CD4-positive, alpha-beta T cell treated with Interleukin-6 at 100 ng/mL for 8 hours (primary cell): ENCODE measurements at places on chromosomes 3 and 15.

DNA sequence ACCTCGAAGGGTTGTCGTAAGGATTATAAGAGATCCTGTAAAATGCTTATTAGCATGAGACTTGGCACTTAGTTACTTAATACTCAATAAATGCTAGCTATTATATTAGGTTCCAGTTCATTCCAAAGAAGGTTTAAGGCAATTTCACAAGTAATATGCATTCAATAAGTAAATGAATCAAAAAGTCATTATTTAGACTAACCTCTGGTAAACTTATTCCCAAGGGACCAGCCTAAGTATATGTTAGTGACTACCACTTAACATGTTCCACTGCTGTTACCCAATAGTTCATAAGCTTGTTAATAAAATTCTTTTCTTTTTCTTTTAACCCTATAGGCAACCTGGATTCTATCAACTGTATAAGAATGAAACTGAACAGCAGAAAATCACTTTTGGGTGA is 5.1 kb downstream of the PDCD10 start:
- DNase-seq, result no peak

DNA sequence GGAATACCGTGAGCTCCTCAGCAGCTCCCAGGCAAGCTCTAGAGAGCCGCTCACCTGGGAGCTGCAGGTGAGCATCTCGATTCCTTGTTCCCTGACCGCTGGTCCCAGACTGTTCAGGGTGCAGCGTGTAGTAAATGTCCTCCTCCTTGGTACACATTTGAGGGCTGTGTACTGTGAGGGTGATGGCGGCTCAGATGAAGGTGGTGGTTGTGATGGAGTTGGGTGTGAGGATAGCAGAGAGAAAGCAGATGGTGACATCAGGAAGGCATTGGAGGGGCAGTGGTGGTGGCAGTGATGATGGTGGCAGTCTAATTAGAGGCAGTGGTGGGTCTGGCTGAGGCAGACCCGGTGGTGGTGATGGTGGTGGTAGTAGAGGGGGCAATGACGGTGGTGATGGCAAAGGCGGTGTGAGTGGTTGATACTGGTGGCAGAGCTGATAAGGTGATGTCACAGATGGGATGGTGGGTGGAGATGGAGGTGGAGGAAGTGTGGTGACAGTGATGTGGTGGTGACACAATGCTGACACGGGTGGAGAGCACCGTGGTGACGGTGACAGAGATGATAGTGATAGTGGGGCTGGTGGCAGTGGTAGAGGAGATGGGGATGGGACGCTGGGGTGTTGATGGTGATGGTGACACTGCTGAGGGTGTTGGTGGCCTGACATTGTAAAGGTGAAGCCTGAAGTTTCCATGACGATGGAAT is at the start of gene DNAJB8:
TSS of gene DNAJB8 (minus strand) at position 51 of the 702 bp plus-strand sequence. CDS start 3,645 bp downstream, outside the sequence.
- DNase-seq, result no peak

DNA sequence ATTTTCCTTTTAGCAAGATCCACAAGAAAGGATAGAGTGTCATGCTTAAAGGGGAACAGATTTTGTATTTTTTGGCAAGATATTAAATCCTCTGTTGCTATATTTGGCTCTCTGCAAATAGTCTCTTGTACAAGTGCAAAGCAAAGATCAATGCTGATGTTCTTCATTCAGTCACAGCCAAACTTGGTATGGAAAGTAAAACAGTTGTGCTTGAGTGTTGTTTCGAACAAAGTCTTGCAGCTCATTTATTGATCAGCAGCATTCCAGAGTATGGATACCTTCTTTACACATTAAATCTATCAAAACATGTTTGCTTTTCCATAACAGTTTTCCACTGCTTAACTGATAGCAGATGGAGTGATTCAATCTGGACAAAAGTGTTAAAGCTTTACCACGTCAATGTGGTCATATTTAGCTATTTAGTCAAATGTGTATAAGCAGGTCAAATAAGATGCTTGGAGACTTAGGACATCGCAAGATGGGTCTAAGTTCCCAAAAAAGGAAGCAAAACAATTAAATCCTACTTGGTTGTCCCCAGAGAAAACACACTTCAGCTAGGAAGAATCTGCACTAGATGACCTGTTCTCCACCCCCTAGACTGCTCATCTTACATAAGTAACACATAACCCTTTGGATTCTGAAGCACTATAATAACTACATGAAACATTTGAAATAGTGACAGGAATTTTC is 52.4 kb downstream of the VGLL3 start:
- DNase-seq, result no peak

DNA sequence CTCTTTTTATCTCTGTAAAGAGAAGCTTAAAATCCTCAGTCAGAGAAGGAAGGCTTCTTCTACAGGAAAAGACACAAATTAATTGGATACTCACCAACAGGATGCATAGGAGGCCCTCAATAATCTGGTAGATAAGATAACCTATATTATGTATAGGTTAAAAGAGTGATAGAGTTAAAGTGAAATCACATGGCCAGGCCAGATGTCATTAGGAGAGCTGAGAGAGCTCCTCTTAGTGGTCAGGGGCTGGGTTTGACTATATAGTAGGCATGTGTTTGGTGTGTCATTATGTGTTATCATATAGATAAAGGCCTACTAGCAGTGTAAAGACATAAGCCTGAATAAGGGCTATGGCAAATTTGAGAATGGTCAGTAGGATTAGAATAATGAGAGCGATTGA is 479.3 kb downstream of the EPHA3 start:
- no peak for DNase-seq

- no peak for DNase-seq
These were observed 214.1 kb downstream of the NECTIN3 start for GRCh38 chr3:111285694-111286093.

DNA sequence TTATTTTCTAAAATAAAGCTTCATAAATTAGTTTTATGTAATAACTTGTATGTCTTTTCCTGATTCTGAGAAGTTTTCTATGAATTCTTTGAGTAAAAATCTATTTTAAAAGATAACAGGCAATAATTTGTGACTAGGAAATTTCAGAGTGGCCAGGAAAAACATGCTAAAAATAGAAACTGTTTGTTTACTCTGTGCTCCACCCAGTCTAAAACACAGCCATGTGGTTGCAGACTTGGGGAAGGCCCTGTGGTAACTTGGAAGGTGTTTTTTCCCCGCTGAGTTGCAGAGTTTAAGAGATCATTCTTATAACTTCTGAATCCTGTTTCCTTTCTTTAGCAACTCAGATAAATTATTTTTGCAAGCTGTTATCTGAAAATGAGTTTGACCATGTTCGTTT is 21.9 kb downstream of the PLCL2 start:
- DNase-seq, result no peak

DNA sequence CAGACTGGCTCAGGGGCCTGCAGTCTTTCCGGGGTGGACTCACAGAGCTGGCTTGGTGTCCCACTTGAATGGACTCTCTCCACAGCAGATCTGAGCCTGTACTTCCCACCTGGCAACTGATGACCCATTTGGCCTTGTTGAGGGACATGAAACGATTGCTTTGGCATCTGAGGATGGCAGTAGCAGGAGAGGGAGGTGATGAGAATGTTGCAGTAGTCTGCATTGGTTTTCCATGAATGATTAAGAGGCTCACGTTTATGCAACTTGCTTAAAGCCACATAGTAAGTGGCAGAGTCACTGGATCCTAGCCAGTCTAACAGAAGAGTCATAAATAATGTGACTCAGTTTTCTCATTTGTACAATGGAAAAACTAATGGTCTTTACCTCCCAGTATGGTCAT is 21.9 kb downstream of the IL20RB start:
- no peak for DNase-seq

DNA sequence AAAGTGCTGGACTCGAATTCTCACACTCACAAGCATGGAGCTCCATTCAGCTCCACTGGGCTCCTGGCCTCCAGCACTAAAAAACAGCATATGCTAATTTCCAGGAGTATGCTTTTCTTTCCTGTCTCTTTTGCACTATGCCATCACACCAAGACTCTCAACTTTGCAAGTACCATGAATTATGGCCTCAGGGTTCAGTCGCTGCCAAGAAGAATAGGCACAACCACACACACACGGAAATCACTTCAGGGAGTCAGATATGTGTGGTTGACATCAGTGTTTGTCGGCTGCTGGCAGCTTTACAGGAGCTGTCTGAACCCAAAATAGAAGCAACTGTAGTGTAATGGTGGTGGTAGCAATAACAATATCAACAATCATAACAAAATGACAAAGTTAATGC is 305.0 kb upstream of the SLCO3A1 start:
- no peak for DNase-seq

DNA sequence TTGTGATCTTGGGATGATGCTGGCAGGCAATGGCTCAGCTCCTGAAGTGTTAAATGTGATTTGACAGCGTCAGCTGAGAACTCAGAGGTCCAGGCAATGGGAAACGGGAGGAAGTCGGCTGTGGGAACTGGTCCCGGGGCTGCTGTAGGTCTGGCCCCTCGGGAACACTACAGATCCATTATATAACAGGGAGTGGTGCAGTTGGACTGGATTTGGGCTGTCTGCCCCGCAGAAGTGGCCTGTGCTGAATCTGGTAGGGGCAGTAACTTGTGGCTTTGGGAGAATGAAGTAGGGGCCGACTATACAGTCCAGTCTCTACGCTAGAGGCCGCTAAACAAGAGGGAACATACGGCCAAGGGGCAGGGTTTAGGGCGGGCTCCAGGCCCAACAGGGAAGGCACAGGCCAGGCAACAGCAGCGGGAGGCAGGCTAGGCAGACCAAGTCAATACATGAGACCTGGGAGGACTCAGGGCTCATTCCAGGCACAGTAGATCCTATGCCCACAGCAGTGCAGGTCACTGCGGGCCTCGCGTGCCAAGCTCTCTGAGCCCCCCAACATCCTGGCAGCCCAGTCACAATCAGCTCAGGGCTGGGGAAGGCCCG is 20.3 kb upstream of the IL16 start:
- no peak for DNase-seq

DNA sequence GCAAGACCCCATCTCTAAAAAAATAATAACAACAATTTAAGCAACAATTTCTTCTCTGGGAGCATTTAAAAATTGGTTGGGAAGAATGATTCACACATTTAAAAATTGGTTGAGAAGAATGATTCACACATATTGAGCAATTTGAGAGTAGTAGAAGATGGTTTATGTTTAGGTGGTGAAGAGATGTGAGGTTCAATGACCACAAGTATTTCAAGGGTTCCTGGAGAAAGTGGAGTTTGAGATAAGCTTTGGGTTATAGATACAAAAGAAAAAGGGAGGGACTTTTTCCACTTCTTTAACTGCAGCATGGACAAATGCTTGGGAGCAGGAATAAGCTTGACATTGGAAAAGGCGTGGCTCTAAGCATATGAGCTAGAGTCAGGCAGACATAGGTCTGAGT is 145.7 kb upstream of the NPHP3 start:
- no peak for DNase-seq

DNA sequence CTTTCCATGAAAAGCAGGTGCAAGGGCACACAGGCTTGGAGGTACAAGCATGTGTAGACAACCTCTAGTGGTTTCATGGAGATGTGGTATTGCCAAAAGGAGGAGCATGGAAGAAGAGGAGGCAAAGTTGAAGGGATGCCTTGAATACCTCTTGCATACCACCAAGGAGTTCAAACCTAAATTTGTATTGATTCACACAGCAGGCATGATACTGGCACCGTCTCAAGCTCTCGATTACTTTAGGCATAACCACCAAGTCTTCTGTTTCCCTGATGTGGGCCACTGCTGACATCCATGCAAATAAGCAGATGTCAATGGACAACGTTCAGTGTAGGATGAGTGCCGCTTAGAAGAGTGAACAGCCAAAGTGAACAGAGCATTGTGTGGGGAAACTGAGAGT is 87.1 kb downstream of the SCN11A start:
- DNase-seq, result no peak
